ENCODE measurements at places on chromosomes 2 and 18.

- no peak for DNase-seq
Observed at GRCh38 chr2:67234440-67234839, 162.7 kb upstream of the ETAA1 start.

DNA sequence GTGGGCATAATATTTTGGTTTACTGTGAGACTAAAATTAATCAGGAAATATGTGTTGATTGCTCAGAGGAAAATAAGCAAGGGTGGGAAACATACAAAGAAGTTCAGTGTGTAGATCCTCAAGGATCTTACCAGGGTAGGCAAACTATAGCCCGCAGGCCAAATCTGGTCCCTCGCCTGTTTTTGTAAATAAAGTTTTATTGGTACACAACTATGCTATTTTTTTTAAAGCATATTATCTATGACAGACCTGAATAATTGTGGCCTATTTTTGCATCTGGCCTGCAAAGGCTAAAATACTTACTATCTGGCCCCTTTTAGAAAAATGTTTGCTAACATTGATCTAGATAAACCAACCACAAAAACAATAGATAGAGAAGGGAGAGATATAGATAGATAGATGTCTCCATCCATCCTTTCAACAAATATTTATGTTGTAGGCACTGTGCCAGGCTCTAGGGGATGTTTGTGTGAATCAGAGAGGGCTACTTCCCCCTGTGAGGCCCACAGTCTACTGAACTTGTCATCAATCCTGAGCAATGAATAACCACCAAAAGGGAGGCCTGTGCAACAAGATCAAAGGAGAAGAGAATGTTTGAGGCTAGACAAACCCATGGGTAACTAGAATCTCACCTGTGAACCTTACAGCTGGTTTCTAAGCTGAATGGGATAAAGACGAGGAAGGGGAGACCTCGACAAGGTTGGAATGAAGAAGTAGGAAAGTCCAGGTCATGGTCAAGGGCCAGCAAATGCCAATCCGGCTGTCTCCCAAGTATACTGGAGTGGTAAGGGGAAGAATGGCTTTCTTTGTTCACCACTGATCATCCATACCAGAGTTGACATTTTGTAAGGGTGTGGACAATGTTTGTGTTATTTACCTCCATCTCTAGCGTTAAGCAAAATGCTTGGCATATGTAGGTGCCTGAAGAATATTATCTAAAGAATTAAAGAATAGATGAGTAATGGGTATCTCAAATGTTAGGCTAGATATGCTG is 23.6 kb downstream of the ALPK2 start:
- no peak for DNase-seq

GRCh38 chr2:27182346-27182745 is 29.5 kb upstream of the ATRAID start:
- DNase-seq, result no peak

DNA sequence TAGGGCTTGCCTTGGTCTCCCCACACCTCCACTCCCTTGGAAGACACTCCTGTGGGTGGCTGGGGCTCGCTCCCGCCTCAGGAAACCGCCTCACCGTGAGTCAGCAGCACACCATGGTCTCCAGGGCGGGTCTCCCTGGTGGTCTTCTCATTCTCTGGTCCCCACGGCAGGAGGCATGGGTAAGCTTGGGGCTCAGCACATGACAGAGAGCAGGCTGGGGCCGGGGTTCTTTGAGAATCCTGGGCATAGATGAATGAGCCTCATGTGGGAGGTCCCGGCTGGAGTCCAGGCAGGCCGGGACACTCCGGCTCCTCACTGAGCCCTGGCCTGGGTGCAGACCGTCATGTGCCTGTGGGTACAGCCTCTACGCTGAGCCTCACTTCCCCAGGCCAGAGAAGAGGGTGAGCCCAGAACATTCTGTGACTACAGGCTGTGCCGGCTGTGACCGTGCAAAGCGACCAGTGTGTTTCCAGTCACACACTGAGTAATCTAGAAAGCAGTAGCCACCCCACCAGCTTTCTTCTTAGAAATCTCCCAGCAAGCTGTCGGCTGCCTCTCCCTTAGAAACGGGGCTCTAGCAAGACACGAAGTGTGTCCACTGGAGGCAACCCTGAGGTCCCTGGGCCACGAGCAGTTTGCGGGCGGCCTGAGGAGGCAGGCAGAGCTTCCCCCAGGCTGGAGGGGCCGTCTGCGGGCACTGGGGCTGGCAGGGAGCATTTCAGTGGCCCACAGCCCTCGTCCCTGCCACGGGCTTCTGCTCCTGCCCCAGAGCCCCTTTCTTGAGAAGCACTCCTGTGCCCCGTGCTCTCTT is 93.1 kb downstream of the RHOB start:
- DNase-seq, result no peak

GRCh38 chr2:144067506-144067905 is 452.4 kb downstream of the ZEB2 start:
- DNase-seq, result no peak

DNA sequence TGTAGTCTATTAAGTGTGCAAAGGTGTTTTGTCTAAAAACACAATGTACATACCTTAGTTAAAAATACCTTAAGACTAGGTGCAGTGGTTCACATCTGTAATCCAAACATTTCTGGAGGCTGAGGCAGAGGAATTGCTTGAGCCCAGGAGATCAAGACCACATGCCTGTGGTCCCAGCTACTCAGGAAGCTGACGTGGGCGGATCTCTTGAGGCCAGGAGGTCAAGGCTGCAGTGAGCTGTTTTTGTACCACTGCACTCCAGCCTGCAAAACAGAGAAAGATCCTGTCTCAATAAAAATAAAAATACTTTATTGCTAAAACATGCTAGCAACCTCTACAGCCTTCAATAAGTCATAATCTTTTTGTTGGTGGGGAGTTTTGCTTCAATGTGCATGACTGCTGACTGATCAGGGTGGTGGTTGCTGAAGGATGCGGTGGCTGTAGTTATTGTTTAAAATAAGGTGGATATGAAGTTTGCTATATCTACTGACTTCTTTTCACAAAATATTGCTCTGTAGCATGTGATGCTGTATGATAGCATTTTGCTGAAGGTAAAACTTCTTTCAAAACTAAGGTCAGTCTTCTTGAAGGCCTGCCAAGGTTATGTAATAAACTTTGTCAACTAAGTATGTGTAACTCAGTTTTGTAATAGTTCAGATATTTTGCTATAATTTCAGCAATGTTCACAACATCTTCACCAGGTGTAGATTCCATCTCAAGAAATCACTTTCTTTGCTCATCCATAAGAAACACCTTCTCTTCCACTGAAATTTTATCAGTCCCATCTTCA is 1238.0 kb upstream of the NRXN1 start:
- no peak for DNase-seq

- DNase-seq, result peak; percentile 37
Observed at GRCh38 chr2:218860950-218861381, 1.4 kb downstream of the WNT6 start.

GRCh38 chr2:207123335-207123744 is 42.4 kb downstream of the KLF7 start:
- no peak for DNase-seq

DNA sequence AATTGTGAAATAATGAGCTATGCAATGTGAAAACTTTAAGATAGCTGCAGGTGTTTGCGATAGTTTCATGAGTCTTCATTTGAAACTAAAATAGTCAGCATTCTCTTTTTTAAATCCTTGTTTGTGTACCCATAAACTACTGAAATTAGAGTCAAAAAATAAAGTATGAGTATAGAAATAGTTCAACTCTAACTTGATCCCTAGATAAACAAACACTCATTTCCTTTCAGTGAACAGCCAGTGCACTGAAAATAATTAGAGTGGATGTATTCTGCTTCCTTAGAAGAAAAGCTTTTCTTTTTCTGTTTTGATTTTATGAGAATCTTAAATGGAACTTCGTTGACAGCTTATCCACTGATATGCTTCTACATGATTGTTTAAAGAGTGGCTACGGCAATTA is 1033.4 kb downstream of the SOCS6 start:
- no peak for DNase-seq

GRCh38 chr2:134148843-134149472 is 104.9 kb upstream of the MGAT5 start:
- no peak for DNase-seq

DNA sequence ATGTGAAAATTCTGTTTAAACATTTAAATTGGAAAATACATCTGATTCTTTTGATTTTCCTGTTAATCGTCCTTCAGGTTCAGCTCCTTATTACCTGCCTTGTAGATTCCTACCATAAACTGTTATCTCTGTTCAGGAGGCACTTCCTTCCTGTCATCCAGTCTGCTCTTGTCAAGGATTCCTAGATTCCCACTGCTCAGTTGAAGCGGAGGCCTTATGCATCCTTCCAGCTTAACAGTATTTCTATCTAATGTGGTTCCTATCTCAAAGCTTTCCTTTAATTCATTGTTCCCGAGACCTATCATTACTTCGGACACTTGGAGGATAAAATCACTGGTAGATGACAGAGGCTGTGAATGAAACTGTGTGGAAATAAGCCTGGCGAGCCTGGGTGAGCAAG is 12.0 kb downstream of the SPAG16 start:
- no peak for DNase-seq

DNA sequence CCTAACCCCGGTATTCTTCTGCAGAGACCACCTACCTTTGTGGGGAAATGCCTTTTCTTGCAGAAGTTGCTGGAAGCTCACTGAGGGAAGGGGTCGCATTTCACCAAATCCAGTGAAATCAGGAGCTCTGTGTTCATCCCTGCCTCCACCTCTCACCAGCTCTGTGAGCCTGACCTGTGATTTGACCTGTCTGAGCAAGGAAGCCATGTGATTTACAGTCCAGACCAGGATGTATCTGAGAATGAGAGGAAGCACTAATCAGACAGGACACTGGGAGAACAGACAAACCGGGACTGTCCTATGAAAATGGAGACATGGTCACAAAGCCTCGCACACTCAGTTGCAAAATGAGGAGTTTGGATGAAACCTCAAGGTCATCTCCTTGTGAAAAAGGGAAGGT is 285.4 kb downstream of the BCL11A start:
- DNase-seq, result no peak

DNA sequence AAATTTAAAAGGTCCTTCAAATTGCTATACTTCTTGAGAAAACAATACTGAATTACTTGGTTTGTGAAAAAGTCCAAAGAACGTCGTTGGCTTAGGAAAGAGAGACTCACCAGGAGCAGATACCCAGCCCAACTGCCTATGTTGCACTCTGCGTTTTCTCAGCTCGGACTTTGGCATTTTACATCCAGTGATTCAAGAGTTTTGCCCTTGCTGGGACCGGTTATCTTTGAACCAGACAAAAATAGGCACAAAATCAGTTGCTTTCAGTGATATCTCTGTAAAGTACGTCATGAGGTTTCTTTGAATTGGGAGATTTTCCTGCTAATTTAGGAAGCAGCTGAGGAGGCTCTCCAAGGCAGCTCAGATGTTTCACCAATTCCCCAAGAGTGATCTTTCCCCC is 29.3 kb downstream of the FHOD3 start:
- DNase-seq, result no peak

- no peak for DNase-seq
Observed at GRCh38 chr2:100281521-100282438, 40.5 kb downstream of the LONRF2 start.

- DNase-seq, result no peak
Observed at GRCh38 chr18:62457877-62458276, 64.9 kb upstream of the ZCCHC2 start.

- DNase-seq, result peak; percentile 78
Observed at GRCh38 chr18:45384137-45384961, 230.9 kb upstream of the SLC14A2 start.

DNA sequence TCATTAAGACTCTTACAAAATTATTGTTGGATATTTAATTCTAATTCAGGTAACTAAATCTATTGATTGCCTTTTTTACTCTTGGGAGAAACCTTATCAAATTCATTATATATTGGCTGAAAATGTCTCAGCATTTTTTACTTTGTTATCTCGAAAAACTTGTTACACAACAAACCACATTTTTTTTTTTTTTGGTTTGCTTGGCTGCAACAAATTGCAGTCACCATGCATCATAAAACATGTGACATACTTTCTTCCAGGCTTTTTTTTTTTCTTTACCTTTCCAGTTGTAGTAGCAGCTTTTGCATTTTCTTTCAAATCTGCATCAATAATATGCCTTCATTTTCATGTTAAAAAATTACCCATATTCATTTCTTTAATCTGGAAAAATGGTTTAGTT is 186.7 kb downstream of the TDRD15 start:
- no peak for DNase-seq

DNA sequence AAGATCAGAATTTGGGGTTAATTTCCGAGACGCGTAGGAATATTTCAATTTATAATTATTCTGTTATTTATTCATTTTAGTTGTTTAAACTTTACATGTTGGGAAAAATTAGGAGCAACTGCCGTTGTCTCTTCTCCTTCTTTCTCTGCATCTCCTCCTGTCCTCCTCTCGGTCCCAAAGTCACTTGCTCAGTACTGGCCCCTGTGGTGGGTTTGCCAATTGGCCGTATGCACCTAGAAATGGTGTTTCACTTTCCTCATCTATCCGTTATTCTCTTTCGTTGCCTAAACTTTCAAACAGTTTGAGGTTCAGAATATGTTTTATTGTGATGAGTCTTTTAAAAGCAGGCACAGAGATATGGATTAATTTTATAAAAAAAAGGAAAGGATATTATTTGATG is 517.9 kb downstream of the PLCL1 start:
- no peak for DNase-seq

DNA sequence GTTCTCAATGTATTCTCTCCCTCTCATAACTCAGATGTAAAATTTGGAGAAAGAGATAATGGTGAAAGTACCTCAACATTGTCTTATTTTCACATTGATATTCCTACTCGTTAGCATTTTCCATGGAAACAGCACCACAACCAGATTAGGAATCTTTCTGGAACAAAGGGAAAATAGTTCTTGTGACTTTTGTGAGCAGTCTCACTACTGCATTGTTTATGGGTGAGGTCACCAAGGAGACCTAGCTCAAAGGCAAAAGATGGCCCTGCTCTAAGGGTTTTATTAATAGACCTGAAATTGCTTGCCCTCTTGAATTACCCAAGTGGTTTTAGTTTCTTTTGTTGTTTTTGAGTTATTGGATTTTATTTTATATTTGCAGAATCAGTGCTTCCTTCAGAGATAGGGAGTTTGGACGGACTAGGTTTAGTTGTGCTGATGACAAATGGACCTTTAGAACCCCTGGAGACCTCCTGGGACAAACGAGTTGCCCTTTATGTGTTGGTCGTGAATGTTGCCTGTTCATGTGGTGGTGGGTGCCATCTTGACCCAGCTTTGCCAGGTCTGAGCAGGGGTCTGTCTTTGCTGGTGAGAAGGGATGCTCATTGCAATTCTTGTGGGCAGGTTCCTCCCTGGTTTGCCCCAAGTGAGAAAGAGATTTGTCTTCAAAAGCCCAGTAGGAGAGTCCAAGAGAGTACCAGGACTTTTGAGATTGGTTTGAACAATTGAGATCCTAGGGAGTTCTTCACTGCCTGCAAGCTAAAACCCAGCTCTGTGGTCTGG is 58.1 kb downstream of the INPP4A start:
- no peak for DNase-seq

- no peak for DNase-seq
Observed at GRCh38 chr2:10231551-10232085, 71.1 kb upstream of the HPCAL1 start.

DNA sequence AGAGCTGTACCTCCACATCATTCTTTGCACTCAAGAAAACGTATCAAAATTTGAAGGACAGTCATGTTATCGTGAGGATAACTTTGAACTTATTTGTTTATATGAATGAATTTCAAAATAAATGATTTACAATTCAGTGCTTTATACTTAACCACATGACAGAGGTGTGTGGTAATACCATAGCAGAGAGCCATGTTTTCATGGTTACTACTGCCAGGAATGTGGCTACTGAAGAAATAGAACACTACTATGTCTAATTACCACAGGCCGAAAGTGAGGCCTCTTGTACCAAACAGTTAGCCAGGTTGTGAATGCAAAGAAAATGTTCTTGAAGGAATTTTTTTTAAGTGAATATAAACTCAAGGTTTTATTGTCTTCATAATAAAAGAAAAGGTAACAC is 49.2 kb downstream of the AAK1 start:
- no peak for DNase-seq

Data from B cell (primary cell).